Renal pelvis (tissue), 12 donors: ENCODE measurements at places on chromosomes 7 and 10.

- no peak for DNase-seq
These were observed 612.6 kb downstream of the SORCS3 start for GRCh38 chr10:105253515-105254212.

- no peak for DNase-seq
These were observed 11.8 kb downstream of the SEM1 start for GRCh38 chr7:96697822-96698221.

- peak; percentile 44 for DNase-seq
These were observed 43.2 kb upstream of the ATRNL1 start for GRCh38 chr10:115049960-115050359.

GRCh38 chr7:106598663-106599342, 62.2 kb downstream of the CCDC71L start:
- DNase-seq, result peak; percentile 33

DNA sequence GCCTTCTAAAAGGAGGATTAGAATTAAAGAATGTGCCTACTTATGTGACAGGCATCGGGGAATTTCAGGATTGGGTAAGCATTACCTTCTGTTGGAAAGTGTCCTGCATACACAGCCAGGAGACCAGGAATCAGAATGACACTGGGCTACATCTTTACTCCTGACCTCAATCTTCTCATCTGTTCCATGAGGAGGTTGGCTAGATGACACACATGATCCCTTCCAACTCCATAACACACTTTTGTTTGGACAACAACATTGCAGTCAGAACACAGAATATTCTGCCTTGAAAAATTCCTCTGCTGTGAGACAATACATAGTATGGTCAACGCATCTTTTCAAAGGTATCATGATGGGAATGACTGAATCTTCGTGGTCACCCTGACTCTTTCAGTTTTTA, 1281.2 kb upstream of the SORCS1 start:
- no peak for DNase-seq

GRCh38 chr10:106874604-106874889, 290.0 kb downstream of the SORCS1 start:
- DNase-seq, result no peak
